ENCODE measurements at places on chromosomes 6 and 20. TPM values are rescaled to one million over a fixed set of nuclear protein-coding genes. Genes with fewer than 3 reads are reported as not detected.

GRCh38 chr20:1876975-1877608 is 18.1 kb upstream of the SIRPA start:
- no peak for DNase-seq

GRCh38 chr6:27882624-27883023 is 29.6 kb downstream of the OR2B2 start:
- no peak for DNase-seq

Gene C4A
- polyA plus RNA-seq, result 13.7 TPM

Gene MOCS3
- polyA plus RNA-seq, result 4.9 TPM

GRCh38 chr6:10355115-10355702 is 59.7 kb downstream of the TFAP2A start:
- no peak for DNase-seq

DNA sequence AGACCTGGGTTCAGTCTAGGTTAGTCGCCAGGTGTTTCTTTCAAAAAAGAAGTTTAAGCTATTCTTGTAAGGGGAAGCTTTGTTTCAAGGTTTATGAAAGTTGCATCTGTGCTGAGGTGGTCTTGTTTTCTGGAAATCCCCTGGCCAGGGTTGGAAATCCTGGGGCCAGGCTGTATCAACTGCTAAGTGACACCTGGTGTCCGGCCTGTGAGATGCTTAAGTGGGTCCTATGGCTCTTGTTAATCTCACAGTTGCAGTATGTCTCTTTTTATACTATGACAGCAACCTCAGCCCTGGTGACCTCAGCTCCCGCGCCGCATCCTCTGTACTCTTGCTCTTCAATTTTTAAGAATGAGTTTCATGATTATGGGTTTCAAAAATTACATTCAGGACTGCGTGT is 72.0 kb downstream of the CHMP4B start:
- no peak for DNase-seq

Gene B3GAT2
- 1.0 TPM for polyA plus RNA-seq

DNA sequence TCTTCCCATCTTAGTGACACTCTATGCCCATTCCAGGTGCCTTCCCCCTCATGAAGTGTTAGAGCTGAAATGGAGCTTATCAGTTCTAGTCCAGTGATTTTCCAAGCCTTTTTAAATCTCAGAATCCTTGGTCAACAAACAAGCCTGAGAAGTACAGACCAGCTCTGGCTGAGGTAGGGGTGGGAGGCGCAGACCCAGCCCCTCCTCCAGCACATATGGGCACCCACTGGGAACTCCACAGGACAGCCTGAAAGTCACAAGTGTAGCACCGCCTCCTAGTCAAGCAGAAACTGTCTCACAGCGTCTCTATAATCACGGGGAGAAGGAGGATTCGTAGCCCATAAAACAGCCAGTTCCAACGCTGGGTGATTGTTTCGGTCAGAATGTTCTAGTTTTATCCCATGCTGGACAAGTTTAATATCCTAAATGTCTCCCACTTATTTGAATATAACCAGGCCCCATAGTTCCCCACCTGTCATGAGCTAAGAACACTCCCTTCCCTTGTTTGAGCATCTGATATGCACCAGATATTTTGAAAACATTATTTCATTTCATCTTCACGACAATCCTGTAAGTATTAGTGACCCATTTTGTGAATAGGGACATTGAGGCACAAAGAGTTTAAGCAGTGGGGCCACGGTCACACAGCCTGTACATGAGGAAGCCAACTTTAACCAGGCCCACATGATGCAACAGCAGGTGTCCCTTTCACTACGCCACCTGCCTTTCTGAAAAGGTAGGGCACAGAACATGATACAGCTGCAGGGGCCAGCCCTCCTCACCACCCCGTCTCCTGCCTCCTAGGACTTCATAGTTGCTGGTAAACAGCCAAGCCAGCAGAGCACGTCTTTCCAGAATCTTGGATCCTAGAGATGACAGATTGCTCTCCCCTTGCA is 40.1 kb downstream of the TRAF3IP2 start:
- no peak for DNase-seq

DNA sequence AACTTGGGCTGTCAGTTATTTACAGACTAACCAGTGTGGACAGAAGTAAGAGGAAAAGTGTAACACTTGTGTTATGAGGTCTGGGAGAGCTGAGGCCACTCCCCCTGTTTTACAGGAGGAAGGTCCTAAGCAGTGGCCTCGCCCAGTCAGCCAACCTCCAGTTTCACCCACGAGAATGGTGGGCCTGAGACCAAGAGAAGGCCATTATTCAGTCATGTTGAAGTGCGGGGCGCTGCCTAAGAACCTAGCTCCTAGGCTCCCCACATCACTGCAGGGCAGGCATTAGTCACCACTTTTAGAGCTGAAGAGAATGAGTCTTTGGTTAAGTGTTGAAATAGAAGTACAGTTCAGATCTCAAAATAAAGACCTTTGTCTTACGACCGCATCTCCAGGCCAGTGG is 27.9 kb downstream of the CDYL start:
- DNase-seq, result no peak

Gene MAS1
- 0.01 TPM for polyA plus RNA-seq

Gene DZANK1
- polyA plus RNA-seq, result 5.8 TPM

Gene PSORS1C2
- not detected for polyA plus RNA-seq

GRCh38 chr6:63919556-63920110 is 284.0 kb downstream of the PHF3 start:
- no peak for DNase-seq

DNA sequence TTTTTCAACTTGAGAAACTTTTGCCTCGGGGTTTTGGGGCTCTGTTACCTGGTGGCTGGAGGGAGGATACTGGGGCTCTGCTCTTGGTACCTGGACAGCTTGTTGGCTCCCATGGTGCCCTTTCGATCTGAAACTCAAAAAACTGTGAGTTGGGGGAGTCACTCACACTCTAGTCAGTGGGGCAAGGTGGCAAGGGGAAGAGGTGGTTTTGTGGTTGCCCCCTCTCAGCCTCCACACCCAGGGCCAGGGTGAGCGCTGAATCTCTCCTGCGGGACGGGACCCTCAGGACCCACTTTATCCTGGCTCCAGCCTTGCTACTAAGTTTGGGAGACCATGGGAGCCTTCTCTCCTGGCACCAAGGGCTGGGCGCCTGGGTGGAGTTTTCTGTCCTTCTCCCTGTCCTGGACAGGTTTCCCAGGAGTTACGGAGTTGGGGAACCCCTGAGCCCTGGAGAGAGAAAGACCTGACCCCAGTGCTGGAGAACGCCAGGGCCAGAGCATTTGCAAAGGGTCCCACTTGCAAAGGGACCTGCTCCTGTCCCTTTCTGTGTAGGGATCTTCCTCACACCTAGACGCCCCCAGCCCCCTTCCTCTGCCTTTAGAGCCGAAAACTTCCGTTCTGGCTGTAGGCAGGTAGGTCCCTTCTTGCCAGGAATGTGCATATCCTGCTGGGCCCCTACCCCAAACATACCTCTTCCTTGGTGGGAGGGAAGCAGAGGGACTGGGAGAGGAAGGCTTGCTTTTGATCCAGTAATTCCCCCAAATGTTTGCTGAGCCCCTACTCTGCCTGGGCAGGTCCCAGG is 2.9 kb downstream of the FOXP4 start:
- no peak for DNase-seq

Gene LGSN
- 0.43 TPM for polyA plus RNA-seq

DNA sequence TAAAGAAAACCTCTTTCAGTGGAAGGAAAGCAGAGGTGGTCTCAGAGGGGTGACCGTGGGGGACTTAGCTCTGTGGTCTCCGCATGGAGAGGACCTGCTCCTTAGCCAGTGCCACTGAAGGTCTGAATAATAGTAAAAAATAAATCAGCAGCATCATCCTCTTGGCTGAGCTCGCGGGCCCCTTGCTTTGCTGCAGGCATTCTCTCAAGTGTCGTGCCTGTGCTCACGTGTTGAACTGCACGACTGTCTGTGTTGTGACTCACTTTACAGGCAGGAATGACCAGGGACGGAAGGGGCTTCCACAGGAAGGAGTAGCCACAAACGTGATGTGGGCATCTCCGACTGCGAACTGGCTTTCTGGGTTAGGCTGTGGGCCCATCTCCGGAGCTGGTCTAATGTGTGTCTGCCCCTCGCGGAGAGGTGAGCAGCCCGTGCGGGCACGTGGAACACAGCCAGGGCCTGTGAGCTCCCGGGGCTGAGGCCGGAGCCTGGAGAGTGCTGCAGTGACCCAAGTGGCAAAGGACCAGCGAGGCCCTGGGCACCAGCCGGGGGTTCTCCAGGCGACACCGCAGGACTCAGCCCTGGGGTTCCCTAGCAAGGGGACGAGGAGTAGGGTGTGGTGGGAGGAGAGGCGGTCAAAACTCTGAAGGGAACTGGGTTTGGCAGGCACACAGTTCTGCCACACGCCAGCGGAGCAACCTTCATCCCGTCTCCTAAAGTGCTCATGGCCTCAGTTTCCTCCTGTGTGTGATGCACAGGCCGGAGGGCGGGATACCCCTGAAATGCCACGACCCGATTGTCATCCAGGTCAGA is 89.2 kb downstream of the RAMACL start:
- DNase-seq, result no peak

DNA sequence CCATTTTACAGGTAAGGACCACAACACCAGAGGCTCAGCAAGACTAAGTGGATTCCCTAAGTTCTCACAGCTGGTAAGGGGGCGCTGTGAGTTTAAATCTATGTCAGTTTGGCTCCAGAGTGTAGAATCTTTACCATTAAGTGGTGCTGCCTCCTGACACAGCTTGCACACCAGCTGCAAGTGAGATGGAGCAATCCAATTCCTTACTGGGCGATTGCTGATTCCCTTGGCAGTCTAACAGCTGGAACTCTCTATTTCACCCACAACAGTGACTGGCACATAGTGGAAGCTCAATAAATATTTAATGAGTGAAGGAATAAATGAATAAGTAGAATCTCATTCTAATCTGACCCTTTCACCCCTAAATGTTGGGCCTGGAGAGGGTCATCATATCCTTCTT is 176.7 kb downstream of the CLIC5 start:
- DNase-seq, result no peak
